ENCODE measurements at places on chromosomes 12 and 14.

DNA sequence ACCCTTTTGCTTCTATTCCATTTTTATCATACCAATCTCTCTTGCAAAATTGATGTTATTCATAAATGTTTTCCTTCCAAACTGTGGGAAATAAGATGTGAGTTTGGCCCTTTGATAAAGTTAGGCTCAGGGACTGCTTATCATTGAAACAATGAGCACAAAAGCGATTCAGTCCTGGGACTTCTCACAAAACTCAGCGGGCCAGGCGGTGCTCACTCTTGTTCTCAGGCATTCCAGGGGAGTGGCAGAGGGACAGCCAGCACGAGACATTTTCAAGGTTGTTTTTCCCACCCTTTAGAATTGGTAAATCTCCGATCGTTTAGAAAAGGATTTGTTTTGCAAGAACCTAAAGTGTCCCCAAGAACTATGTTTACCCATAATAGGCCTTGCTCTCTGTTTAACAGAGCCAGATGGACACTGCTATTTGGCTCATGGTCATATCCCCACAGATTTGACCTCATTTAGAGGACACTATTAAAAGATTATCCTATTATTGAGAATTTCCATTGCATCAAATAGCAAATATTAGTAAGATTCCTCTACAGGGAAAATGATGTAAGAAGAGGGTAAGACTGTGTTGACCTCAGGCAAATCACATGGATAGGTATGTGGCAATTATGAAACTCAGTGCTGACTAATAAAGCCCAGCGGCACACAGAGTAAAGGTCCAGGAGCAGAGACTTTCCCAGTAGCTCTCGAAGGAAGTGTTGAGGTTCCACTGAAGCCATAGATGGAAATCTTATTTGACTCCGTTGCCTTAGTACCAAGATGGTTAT lies 102.7 kb upstream of the USP44 start:
- DNase-seq: no peak

DNA sequence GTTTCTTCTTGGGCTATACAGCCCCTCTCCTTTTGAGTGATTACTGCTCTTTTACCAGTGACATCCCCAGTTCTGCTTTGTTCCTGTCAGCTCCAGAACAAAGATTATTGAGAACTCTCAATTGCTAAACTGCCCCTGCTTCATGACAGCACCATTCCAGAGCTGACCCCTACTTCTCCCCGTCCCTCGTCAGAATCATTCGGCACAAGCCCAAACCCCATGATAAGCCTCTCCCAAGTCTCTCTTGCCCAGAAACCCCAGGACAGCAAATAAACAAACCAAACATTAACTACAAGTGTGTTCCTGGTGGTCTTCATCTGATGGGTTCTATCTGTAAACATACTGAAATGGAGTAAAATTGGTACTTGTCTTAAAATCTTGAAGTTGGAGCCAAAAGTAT lies 9.3 kb upstream of the DLGAP5 start:
- no peak for DNase-seq

DNA sequence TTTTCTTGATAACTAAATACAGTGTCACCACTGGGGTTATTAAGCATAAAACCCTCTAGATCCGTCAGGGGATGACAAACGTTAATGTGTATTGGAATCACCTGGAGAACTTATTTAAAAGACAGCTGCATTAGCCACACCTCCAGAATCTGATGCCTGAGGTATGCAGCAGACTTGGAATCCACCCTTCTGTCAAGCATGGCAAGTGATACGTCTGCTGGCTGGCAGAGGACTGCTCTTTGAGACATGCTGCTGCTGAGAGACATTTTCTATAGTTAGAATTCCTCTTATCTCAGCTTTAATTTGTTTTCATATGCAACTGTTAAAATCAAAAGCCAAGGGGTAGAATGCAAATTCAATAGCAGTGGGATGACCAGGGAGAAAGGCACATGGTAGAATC lies 496.3 kb downstream of the NELL2 start:
- no peak for DNase-seq

GRCh38 chr12:49797449-49797776 lies 30.8 kb downstream of the NCKAP5L start:
- DNase-seq: no peak

GRCh38 chr14:78605025-78605762 lies 435.0 kb downstream of the NRXN3 start:
- no peak for DNase-seq

DNA sequence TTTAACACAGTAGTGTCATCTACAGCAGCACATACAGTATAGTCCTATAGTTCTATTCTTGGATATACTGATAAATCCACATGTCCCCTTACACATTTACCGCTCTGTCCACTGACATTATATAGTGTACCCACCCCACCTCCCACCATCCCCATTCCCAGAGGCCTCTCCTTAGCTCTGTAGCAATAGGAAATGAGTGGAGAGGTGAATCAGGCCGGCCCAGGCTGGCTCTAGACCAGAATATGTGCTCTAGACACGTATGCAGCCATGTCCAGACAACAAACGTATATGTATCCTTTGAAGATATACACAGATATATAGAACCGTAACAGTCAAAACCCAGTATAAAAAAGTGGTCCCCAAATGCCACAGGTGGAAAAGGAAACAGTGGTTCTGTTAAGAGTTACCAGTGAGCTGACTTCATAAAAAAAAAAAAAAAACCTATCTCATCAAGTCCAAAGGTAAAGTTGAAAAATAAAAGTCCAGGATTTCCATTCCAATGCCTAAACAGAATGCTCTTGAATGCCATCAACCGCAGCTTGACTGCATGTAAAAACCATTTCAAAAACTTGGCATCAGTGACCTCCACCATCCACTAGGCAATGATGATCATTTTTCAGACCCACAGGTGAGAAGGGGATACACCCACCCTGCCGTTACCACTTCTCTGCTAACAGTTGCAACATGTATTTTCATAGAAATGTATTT lies 16.7 kb downstream of the EGLN3 start:
- no peak for DNase-seq

DNA sequence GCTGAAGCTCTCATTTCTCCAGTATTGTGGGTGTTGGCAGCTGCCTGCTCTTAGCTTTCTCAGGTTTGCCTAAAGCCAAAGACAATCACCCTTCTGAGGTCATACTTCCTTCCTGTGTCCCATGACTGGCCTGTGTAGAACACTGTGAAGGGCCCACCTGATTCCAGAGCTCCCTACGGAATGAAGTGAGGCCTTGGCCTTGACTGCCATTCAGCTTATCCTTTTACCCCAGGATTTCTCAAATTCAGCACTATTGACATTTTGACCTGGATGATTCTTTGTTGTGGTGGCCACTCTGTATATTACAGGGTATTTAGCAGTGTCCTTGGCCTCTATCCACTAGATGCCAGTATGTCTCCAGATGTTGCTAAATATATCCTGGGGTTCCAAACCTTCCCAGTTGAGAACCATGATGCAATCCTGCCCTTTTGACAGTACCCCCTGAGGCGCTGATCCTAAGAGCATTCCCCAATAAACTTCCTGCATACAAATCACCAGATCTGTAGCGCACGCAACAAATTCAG lies 112.3 kb upstream of the KRR1 start:
- DNase-seq: no peak

- no peak for DNase-seq
These were observed 17.0 kb upstream of the KERA start for GRCh38 chr12:91074851-91075250.

DNA sequence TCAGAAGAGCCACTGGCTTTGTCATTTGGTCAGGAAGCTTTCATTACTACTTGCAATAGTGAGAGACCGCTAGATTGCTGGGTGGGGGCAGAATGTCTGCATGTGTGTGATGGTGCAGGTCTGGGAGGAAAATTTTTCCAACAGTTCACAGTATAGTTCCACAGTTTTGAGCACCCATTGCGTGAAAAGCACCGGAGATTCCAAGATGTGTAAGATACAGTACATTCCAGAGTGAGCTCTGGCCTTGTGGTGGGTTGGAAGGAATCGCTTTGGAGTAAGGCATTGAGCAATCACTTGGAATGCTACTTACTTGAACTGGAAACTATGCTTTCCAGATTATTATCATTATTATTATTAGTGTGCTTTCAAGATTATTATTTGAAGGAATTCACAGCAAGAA lies 47.6 kb upstream of the FRMD6 start:
- DNase-seq: no peak

DNA sequence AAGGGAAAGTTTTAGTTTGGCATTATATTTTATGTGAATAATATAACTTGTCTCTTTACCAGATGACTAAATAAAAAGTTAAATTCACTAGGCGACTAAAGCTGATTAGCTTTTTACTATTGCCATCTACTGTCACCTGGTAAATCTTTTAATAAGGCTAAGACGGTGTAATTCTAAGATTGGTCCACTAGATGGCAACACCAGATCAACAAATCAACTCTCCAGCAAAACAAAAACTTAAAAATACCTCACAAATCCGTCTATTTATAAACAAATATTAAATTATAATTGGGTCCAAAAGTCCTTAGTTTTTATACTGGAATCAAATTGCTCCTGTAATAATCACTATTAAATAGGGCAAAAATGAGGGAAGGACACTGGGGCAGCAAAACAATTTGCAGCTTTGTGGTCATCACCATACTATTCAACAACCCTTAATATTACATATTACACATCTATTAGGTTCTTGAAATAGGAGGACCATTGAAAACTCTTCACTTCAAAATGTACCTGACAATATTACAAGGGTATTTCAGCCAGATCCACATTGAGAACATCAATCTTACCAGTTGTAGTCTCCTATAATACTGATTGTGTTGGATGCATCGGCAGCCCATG lies 47.9 kb downstream of the GALC start:
- DNase-seq: no peak

DNA sequence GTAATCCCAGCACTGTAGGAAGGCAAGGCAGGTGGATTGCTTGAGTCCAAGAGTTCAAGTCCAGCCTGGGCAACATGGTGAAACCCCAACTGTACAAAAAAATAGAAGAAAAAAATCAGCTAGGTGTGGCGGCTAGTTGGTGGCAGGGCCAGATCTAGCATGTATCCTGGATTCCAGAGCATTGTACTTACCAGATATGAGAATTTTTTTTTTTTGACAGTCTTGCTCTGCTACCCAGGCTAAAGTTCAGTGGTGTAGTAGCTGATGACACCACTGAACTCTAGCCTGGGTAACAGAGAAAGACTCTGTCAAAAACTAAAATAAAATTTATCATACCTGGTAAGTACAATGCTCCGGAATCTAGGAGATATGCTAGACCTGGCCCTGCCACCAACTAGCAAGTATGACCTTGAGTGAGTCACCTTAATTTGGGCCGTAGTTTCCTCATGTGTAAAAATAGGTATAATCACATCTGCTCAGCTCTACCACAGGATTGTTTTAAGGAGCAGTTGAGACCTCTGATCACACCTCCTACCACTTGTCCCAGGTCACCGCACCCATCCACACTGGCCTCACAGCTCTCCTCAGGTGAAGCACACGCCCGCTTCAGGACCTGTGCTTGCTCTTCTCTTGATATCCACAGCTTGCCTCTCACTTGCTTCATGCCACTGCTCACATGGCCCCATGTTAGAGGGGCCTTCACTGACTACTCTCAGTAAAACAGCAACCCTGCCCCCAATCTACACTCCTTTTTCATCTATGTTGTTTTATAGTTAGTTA lies 140.2 kb downstream of the STXBP6 start:
- DNase-seq: no peak

GRCh38 chr14:80419769-80420168 lies 208.5 kb upstream of the DIO2 start:
- no peak for DNase-seq

DNA sequence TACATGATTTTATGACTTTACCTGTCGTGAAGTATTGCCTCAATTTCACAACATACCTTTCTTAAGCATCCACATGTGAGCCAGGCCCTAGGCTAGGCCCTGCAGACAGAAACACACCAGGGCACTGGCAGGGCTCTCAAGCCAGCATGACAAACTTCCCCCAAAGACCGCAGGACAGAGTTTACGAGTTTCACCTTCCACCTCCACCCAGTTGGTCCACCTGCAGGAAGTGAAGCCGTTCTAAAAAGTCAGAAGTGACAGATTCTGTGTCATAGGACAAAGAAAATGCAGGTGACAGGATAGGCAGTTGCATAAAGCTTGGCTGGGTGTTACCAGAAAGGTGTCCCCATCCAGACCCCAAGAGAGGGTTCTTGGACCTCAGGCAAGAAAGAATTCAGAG lies 382.3 kb downstream of the PCNX1 start:
- no peak for DNase-seq

DNA sequence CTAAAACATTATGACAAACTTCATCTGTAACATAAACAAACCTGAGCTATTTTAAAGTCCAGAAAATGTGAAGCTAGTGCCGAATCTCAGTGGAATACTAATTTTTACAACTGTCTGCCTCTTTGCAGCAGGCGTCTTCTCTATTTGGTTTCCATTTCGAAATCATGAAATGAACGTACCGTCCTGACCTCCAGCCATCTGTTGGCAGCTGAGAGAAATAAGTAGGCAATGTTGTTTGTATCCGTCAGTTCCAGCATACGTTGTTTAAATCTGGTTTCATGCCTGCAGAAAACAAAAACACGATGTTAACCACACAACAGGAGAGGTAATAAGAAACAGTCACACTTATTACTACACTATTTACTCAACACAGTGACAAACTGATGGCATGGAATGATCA lies 54.3 kb upstream of the KCNJ8 start:
- DNase-seq: no peak

GRCh38 chr12:121562488-121562887 lies 18.3 kb downstream of the KDM2B start:
- no peak for DNase-seq

GRCh38 chr12:82648259-82648909 lies 38.3 kb upstream of the TMTC2 start:
- DNase-seq: no peak

GRCh38 chr14:100288382-100289185 lies 17.7 kb downstream of the SLC25A29 start:
- no peak for DNase-seq

DNA sequence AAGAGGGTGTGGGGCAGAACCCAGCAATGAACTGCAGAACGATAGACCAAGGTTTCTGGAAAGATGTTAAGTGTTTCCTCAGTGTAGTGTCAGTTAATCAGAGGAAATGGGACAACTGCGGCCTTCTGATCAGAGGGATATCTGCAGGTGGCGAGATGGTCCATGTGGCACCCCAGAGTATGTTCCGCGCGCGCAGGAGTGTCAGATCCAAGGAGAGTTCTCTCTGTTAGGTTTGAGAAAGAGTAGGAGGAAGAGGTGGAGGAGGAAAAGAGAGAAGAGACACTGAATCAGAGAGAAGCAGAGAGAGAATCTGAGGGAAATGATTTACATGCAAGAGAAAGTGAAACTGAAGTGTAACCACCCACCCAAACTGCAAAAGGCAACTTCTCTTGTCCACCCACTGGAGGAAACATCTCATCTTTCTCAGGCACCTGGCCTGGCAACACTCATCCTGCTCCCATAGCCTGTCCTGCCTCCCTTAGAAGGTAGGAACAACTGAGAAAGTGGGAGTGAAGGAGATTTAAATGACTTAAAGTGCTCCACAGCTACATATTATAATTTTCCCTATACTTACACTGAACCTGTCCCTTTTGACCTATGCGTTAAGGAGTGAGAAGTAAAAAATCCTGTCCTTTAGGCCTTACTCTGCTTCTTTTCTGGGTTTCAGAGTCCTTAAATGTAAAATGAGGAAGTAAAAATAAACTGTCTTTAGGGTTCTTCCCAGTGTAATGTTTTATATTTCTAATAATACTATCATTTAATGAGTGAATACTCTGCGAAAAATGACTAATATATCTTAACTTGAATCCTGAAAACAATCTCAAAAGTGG lies 6.8 kb upstream of the TESPA1 start:
- no peak for DNase-seq
